ENCODE measurements at places on chromosomes 7 and 10.

DNA sequence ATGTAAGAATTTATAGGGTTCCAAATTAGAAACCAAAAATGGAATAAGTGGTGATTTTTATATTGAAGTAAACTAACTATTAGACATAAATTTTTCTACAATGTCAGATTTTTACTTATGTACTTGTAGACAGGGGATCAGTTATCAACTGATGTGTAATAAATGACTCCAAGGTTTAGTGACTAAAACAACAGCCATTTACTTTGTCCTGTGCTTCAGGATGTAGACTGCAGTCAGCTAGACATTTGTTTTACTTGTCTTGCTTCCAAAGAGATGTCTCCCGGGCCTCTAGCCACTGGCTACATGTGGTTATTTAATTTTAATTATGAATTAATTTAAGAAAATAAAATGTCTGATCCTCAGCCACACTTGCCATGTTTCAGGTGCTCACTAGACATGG is 249.7 kb upstream of the IGFBP3 start:
- no peak for DNase-seq

GRCh38 chr10:45063591-45064231 is 63.0 kb downstream of the ZNF22 start:
- no peak for DNase-seq

GRCh38 chr10:19046679-19047078 is 1.9 kb upstream of the MALRD1 start:
- DNase-seq, result no peak

- no peak for DNase-seq
Measured at GRCh38 chr7:158588085-158588877, 658 bp upstream of the PTPRN2 start.

- no peak for DNase-seq
Measured at GRCh38 chr7:17633067-17633466, 307.2 kb downstream of the SNX13 start.

DNA sequence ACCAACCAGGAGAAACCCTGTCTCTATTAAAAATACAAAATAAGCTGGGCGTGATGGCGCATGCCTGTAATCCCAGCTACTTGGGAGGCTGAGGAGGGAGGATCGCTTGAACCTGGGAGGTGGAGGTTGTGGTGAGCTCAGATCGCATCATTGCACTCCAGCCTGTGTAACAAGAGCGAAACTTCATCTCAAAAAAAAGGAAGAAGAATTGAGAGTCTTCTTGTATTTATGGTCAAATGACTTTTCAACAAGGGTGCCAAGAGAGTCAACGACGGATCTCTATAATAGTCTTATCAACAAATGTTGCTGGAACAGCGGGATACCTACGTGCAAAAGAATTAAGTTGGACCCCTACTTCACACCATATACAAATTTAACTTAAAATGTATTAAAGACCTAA is 21.6 kb upstream of the JAZF1 start:
- no peak for DNase-seq

DNA sequence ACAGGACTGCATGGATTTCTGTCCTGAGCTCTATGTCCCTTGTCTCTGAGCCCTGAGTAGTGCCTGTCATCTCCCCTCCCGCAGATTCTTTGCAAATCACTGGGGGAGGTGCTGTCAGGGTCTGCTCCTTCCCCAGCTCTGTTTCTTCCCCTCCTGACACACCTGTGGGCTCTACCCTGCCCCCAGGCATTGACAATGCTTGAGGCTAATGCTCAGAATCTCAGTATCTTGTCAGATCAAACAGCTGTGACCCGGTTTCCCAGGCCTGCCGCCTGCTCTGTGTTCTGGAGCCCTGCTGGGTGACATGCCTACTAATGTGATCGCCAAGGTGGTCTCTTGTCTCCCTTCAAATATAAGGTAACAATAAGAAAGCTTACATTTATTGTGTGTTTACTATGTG is 209.0 kb downstream of the POU6F2 start:
- no peak for DNase-seq

DNA sequence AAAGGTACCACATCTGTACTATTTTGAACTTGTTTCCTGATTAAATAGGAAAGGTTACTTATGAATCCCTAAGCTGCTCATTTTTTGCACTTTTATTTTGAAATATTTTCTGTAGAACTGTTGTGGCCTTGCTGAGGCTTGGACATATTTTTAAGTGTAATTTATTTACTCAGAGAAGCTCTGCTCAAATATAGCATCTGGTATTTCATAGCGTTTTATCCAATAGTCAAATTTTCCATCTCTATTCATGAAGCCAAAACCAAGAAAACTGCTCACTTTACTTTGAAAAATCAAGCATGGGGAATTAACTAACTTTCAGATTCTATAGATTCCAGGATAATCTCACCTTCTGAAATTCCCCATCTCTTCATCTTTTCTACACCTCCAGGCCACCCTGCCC is 6.6 kb upstream of the FAM3C start:
- no peak for DNase-seq

DNA sequence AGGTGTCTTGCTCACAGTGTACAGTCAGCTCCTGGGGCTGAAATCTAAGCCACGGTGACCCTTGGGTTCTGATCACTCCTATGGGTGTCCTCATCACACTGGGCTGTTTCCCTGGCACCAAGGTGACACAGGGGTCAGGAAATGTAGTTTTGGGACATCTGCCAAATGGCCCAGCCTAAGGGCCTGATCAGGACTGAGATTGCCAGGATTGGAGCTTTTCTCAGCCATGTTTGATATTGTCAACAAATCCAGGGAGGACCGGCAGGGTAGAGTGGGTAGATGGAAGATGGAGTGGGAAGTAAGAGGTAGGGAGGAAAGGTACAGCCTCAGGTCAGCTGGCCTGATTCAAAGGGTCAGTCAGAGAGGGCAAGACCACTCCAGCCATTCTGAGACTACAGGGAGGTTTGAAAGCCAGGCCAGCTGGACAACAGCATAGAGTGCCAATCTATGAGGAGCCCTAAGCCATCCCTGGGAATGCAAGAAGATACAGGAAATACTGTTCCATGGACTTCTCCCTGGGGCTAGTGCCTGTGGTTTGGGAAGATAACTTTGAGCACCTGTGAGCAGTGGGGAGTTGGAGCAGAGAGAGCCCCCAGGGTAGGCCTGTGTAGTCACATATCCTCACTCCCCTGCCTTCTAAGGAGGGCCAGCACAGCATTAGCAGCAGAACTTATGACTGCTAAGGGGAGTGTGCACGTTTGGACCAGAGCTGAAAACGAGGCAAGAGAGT is 377.3 kb upstream of the ZMIZ1 start:
- no peak for DNase-seq

DNA sequence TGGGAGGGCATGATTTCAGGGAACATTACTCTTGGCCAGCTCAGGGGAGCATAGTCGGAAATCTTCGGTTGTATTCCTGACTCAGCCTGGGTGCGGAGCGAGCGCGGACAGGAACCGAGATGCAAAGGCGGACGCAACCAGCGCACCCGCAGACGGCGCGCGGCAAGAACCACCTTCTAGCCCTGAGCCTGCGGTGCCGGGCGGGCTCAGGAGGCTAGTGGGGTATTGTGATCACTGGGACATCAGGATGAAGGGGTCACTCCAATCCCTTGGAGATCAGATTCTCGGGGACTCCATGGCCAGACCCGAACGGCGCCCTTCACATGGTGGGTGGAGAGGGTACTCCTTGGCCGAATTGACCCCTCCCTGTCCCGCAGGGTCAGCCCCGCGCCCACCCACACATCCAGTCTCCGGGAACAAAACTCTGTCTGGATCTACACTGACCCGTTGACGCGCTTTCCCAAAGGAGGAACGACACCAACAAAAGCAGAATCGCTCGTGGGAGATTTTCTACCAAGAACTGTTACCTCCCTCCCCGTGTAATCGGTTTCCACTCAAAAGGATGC is 730.5 kb downstream of the ZWINT start:
- no peak for DNase-seq

- DNase-seq, result no peak
Measured at GRCh38 chr7:562374-562675, 42.7 kb upstream of the PDGFA start.

DNA sequence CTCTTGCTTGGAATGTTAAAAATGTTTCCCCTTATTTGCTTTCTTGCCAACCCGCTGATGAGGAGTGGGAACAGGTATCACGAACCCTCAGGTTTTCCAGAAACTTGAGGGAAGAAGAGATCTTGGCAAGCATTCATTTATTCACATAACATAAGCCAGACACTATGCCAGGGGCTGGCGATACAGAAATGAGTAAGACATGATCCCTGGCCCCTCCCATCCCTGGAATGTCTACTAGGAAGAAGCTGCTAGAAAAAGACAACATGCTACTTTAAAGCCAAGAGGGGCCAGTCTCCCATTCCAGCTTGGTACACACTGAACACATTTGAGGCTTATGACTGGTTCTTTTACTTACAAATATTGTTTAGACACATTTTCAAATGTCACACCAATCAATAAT is 26.4 kb downstream of the SLC35B4 start:
- DNase-seq, result no peak

DNA sequence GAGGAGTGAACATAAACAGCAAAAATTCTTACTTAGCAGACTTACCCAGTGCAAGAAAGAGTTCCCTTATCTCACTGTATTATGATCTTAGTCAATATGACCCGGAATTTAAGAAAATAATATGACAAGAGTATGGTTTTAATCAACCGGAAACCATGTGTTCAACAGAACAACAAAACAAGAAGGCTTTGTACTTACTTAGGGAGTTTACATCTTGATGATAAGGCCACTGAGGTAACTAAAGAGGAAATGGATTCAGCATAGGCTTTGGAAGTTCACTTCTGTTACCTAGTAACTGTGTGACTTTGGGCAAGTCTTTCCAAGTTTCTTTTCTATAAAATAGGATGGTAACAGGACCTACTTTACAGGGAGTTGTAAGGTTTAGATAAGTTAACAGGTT is 7.4 kb upstream of the FAS start:
- DNase-seq, result no peak

DNA sequence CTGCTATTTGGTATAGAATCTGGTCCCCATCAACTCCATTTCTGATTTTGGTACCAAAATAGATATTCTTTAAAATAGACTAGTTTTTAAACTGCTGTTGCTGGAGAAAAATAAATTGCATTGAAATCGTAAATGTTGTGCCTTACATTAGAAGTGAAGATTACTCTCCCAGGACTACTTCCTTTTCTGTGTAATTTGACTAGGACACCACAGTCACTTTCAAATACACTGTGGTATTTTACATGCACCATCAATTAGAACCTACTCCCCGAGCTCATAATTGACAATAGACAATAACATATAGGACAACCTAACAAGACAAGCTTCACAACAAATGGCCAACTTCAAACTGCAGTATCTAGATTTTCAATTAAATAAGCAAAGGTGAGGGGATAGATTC is 211.5 kb downstream of the DGKB start:
- DNase-seq, result no peak

DNA sequence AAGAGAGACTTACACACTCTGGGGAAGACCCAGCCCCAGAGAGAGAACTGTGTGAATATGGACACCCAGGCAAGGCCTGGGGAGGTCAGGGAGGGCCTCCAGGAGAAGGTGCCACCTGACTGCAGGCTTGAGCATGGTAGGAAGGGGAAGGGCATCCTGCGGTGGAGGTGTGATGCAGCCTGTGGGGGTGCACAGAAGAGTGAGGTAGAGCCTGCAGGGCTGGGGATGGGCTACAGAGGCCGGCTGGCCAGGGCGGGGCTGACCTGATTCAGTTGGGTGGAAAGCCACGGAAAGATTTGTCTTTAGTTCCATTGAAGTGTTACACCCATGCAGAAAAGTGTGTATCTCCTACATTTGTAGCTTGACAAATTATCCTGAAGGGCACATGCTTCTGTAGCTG is 47.6 kb downstream of the ZMIZ1 start:
- DNase-seq, result no peak

- no peak for DNase-seq
Measured at GRCh38 chr7:28192786-28193585, 12.4 kb upstream of the JAZF1 start.

GRCh38 chr10:122659126-122659525 is 40.5 kb downstream of the C10orf120 start:
- DNase-seq, result peak; percentile 51

DNA sequence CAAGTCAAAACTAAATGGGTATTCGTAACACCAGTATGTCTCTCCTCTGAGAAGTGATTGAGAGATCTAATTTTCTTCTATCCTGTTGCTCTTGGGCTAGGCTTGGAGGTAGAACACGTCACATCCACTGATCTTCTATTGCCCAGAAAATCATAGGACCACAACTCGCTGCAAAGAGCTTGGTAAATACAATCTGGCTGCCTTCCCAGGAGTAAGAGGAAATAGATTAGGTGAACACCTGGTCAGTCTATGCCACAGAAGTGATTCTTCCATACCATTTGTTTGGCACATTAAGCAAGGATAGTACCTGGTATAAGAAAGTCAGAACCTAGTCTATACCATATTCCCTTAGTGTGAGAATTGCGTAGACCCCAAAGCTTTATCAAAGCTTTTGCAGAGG is 129.3 kb upstream of the PHYHIPL start:
- DNase-seq, result no peak

GRCh38 chr10:96612055-96612830 is 25.4 kb upstream of the TM9SF3 start:
- DNase-seq, result no peak

DNA sequence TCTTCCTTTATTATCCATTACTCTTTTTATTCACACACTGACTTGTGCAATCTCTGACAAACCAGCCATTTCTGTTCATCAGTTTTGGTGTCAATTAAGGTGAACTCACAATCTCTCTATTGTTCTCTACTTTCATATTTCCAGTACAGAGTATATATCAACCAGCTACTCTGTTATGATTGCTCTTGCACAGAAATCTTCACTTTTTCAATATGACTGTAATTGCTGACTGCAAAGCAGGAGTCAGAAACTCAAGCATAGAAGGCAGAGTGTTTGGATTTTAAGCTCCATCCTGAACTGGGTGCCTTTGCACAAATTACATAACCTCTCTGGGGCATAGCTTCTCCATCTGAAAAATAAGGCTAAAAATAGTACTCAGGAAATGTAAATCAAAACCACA is 1042.0 kb downstream of the GRM8 start:
- DNase-seq, result no peak

DNA sequence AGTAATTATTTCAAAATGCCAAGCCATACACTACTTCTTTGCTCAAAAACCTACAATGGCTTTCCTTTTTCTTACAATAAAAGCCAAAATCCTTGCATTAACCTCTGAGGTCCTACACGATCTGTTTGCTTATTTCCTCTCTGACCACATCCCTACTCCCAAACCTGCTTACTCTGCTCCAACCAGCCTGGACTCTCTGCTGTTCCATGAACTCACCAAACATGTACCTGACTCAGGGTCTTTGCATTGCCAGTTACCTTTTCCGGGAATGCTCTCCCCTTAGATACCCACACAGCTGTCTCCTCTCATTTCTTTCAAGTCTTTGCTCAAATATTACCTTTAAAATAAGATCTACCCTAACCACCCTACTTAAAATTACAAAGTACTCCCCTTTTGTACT is 2.3 kb downstream of the ABCB4 start:
- DNase-seq, result no peak

GRCh38 chr7:137443616-137444015 is 100.1 kb upstream of the PTN start:
- no peak for DNase-seq
